ENCODE measurements at places on chromosomes 1 and 21.
A peak's percentile ranks its signal among the peaks of the same experiment; 100 is the strongest.

- DNase-seq, result no peak
Observed at GRCh38 chr1:107493111-107493716, 352.4 kb downstream of the NTNG1 start.

DNA sequence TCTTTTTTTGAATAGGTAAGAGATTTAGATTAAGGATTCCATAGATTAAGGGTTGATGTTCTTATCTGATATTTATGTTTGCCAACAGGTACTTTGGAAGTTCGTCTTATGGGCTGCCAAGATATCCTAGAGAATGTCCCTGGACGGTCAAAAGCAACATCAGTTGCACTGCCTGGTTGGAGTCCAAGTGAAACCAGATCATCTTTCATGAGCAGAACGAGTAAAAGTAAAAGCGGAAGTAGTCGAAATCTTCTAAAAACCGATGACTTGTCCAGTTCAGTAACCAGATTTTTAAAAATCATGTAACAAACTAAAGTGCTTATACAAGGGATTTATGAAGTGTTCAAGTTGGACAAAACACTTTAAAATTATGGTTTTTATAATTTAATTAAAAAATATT lies 100.5 kb downstream of the PKN2 start:
- DNase-seq, result no peak

DNA sequence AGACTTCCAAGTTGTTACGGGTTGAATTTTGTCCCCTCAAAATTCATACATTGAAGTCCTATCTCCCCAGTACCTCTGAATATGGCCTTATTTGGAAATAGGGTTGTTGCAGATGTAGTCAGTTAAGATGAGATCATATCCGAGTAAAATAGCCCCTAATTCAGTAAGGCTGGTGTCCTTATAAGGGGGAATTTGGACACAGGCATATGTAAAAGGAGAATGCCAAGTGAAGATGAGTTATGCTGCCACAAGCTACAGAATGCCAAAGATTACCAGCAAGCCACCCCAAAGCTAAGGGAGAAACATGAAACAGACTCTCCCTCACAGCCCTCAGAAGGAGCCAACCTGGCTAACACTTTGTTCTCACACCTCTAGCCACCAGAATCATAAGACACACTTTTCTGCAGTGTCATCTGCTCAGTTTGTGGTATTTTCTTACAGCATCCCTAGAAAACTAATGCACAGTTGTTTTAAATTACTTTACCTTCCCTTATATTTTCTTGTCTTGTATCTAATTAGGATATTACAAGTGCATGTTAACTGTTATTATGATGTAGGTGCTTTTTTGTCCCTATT lies 43.3 kb upstream of the PRDX6 start:
- no peak for DNase-seq

DNA sequence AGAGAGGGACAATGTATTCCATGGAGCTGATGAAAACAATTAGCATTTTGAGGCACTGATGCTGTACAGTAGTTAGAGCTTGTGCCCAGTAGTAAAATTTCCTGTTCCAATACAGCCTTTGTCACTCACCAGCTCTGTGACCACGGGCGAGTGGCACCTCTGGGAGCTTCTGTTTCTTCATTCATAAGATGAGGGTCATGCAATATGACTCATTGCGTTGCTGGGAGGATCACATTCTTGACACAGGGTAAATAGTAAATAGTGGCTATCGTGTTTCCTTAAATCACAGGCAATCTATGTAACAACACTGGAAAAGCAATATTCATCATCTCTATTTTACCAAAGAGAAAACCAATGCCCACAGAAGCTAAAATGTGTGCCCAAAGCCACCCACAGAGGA lies 4.5 kb upstream of the LRRC52 start:
- no peak for DNase-seq

DNA sequence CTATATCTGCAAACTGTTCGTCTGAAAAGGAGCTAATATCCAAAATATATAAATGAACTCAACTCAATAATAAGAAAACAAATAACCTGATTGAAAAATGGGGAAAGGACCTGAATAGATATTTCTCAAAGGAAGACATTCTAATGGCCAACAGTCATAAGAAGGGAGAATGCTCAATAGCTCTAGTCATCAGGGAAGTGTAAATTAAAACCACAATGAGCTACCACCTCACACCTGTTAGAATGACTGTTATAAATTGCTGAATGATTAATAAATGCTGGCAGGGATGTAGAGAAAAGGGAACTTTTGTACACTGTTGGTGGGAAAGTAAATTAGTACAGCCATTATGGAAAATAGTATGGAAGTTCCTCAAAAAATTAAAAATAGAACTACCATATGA lies 21.2 kb upstream of the C1orf115 start:
- DNase-seq, result no peak

GRCh38 chr1:173429471-173430402 lies 47.4 kb upstream of the PRDX6 start:
- DNase-seq, result peak; percentile 84

DNA sequence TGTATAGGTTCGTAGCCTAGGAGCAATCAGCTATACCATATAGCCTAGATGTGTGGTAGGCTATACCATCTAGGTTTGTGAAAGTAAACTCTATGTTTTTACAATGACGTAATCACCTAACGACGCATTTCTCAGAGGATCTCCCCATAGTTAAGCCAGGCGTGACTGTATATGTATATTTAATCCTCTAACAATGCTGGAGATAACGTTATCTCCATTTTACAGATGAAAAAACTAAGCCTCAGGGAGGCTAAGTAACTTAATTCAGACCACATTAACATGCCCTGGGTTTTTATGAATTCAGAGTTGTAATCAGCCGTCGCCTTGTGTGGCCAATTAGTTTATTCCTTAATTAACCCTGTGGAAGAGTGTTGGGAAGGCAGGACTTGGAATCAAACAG lies 107.7 kb upstream of the PLXNA2 start:
- no peak for DNase-seq

GRCh38 chr1:230459465-230459864 lies 33.3 kb upstream of the PGBD5 start:
- DNase-seq, result no peak

All from HFF-Myc (cell line).